ENCODE measurements at places on chromosomes 6 and 20.

- DNase-seq, result no peak
Measured at GRCh38 chr6:110965629-110966229, 7.2 kb downstream of the GTF3C6 start.

- no peak for DNase-seq
Measured at GRCh38 chr6:109373762-109374161, 8.5 kb downstream of the CD164 start.

DNA sequence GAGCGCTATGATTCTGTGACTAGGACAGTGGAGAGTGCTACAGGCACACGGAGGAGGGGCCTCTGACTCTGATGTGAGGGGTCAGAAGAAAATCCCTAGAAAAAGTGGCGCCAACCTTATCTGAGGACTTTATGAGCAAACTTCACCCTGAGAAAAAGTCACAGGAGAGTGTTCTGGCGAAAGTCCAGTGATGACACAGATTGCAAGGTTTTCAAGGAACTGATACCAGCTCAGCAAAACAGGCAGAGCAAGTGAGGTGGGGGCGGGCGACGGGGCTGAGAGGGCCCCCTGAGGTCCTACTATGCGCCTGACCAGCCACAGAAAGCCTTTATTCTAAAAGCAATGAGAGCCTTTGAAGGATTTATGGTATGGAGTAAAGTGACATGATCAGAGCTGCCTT, 73.3 kb downstream of the SLC22A23 start:
- DNase-seq, result no peak

- DNase-seq, result no peak
Measured at GRCh38 chr6:51398064-51398705, 579.5 kb downstream of the TFAP2B start.

- DNase-seq, result no peak
Measured at GRCh38 chr20:640674-641515, 12.1 kb downstream of the SRXN1 start.

GRCh38 chr6:154766288-154766687, 33.1 kb downstream of the SCAF8 start:
- DNase-seq, result no peak

DNA sequence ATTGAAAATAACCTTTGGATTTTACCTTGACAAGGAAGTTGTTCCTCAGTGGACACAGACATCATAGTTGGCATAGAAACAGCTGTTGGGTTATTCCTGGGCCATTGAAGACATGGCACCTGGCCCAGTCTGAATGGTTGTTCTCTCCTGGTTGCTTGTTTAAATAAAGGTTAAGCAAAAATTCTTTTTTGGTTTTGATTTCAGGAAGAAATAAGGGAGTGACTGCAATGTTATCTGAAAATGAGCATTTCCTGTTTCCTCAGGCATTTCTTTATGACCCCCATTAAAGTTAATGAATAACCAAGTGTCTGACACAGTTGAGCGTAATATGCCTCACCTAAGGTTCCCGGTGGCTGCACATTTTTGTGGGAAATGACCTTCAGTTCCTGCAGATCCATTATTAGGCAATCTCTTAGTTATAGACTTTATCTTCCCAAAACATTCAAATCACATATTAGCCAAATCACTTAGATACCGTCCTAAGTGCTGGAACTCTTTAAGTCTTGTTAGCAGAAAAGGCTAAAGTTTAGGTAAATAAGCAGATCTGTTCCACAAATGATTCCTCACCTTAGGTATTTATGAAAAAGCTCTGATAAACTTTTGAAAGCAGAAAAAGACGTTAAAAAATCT, 648.7 kb upstream of the FLRT3 start:
- DNase-seq, result no peak

- no peak for DNase-seq
Measured at GRCh38 chr20:45456632-45457031, 12.9 kb upstream of the WFDC2 start.

DNA sequence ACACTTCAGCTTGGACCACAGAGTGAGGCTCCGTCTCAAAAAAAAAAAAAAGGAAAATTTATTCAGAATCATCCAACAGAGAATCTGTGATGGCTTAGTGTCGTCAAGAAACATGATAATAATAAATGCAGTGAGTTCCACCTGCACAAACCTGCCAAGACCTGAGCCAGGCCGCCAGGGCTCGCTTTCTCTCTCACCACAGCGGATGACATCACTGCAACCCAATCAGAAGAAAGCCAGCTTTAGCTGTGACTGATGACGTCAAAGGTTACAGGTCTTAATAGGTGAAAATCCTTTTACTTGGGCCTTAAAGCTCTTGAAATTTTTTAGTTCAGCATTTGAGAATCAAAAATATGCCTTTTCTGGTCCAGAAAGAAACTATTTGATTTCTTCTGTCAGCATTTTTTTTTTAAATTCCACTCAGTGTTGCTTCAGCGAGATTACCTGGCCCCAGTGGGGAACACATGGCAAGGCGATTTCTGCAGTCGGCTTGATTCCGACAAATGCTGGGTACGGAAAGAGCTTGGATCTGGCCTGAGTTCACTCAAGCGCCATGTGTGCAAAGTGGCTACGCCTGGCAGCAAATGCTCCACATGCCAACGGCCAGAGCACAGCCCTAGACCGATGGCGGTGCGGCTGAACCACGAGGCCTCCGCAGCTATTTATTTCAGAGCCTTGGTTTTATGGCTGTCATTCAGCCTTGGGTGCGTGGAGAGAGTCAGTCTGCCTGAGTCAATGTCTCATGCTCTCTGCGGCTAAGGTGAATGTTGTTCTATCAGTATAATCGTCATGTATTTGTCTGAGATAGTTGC, 105.7 kb upstream of the QKI start:
- DNase-seq, result no peak

DNA sequence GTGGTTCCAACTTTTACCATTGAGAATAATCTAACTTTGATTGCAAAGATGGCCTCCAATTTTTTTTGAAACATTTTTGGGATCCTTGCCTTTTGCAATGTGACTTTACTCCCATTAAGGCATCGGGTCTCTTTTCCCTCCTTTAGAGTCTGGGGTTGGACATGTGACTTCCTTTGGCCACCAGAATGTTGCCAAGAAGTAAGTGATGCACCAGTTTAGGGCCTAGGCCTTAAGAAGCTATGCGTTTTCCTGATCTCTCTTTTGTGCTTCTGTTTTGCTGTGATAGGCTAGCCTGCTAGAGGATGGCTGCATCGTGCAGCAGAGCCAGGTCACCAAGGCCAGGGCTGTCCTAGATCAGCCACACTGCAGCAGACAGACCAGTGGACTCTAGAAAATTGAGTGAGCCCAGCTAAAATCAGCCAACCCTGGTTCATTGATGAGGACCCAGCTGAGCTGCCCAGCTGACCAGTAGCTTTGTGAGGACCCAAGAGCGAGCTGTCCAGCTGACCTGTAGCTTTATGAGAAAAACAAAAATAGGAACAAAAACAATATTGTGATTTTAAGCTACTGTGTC, 594.0 kb upstream of the JAG1 start:
- DNase-seq, result no peak

DNA sequence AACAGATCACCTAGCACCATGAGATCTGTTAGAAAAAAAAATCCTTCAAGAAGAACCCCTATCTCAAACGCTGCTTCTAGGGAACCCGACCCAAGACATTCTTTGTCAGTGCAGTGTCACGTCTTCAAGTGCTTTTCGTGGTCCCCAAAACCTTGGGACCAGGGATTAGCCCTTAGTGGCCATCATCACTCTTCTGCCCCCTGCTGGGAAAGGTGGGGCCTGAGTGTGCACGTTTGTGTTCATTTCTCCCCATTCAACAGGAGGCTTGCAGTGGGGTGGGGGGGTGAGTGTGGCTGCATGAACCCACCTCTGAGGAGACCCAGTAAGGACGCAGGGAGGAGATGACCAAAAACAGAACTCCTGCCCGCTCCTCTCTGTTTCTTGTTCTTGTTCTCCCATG, 218.2 kb upstream of the RNF24 start:
- DNase-seq, result no peak

GRCh38 chr6:150409576-150410066, 40.8 kb downstream of the IYD start:
- DNase-seq, result no peak

DNA sequence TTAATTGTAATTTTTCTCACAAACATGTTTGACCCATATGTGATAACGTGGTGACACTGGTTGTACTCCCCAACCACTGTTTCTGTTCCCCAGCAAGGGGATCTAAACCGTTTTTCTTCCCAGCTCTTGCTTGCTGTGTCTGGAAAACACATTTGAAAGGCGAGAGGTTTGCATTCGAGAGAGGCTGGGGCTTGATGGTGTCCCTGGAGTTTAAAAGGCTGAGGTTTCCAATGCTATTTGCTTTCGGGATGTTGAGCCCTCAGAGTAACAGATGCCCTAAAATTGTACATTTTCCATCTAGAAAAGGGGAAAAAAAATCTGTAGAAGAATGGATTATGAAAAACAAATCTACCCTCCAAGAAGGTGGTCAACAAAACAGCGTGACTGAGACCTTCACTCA, 35.4 kb downstream of the AKAP12 start:
- DNase-seq, result no peak

- no peak for DNase-seq
Measured at GRCh38 chr6:112606656-112607435, 259.7 kb downstream of the RFPL4B start.

- DNase-seq, result no peak
Measured at GRCh38 chr20:36538026-36538722, 3.1 kb upstream of the MYL9 start.

DNA sequence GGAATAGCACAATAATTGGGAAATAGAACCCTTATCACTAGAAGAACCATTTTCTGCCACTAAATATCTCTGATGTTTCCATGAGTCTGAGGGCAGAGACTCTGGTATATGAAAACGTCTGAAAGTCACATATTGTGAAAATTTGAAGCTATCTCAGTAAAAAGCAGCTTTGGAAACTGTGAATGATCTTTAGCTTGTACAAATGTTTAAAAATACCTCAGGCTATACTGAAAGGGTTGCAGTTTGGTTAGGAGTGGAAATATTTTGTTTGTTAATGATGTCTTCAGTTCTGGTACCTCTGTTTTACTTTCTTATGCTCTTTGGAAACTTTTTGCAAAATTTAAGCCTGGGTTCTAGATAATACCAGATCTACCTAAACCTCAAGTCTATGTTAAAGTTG, 135.0 kb downstream of the SLC16A10 start:
- no peak for DNase-seq

GRCh38 chr20:20452254-20452676, 84.4 kb downstream of the INSM1 start:
- DNase-seq, result no peak

GRCh38 chr20:50272724-50273446, 82.3 kb downstream of the CEBPB start:
- no peak for DNase-seq

GRCh38 chr6:111702268-111702667, 96.6 kb upstream of the TRAF3IP2 start:
- no peak for DNase-seq

- no peak for DNase-seq
Measured at GRCh38 chr6:39076623-39077535, 28.3 kb downstream of the GLP1R start.

DNA sequence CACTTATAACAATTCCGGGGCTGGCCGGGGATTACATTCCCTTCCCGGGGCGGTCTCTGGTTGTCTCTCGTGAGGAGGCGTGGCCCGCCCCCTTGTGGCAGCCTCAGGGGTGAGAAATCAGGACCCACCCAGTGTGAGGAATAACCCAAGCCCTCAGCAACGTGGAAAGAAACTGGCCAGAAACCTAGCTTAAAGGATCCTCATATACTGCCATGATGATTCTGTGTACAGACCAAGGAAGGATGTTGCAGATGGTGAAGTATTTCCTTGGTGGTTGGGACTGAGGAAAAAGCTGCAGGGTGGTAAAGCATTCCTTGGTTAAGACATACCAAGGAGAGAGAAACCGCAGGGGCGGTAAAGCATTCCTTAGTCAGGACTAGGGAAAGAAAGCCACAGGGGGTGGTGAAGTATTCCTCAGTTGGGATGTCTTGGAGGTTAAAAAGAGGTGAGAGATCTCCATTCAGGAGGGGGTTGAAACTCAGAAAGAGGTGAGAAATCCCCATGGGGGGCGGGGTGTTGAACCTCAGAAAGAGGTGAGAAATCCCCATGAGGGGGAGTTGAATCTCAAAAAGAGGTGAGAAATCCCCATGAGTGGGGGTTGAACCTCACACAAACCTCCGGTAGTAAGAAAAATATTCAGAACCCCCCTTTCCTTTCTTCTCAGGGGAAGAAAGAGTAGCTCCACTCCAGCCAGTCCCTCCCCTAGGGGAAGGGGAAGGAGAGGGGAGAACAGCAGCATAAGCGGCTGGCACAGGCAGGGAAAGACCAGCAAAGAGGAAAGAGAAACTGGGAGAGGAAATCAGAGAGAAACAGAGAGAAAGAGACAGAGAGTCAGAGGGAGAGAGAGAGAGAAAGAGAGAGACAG, 238.1 kb downstream of the RNGTT start:
- no peak for DNase-seq

- DNase-seq, result no peak
Measured at GRCh38 chr6:2688401-2689064, 62.2 kb downstream of the MYLK4 start.

GRCh38 chr6:22550971-22551670, 18.2 kb upstream of the HDGFL1 start:
- no peak for DNase-seq

GRCh38 chr6:26172608-26172968, 85.4 kb downstream of the HFE start:
- no peak for DNase-seq

- DNase-seq, result no peak
Measured at GRCh38 chr20:63215101-63216040, 560 bp downstream of the YTHDF1 start.

DNA sequence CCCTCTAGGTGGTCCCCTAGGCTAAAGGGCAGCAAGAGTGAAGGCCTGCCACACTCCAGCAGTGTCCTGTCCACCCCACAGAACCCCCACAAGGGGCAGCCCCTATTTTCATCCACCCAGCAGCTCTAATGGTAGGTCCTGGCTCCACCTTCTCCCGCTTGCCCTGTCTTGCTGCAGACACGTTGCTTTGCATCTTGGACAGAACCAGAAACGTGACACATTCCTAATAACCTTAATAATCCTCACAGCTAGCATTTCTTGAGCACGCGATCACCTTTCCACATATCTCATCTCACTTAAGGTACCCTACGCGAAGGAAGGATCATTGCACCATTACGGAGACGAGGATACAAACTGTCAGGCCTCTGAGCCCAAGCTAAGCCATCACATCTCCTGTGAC, 11.7 kb upstream of the SLC22A23 start:
- no peak for DNase-seq
